ENCODE measurements at places on chromosomes 16 and 17.

DNA sequence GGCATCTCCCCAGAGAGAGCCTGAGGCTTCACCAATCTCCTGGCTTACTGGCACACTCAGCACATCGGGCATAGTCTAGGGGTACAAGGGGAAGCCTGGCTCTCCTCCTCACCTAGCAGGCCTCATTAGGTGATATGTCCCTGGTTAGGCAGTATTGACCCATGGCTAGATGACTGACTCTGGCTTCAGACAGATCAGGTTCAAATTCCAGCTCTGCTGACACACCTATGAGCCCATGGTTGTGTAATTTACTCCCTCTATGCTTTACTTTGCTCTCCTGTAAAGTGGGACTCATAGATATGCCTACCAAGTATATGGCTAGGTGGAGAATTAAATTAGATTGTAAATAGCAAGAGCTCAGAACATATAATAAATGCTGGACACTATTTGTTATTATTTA lies 157.3 kb upstream of the IRX3 start:
- no peak for DNase-seq

- peak; percentile 81 for DNase-seq
Measured at GRCh38 chr17:68777243-68777855, 176.2 kb upstream of the FAM20A start.

DNA sequence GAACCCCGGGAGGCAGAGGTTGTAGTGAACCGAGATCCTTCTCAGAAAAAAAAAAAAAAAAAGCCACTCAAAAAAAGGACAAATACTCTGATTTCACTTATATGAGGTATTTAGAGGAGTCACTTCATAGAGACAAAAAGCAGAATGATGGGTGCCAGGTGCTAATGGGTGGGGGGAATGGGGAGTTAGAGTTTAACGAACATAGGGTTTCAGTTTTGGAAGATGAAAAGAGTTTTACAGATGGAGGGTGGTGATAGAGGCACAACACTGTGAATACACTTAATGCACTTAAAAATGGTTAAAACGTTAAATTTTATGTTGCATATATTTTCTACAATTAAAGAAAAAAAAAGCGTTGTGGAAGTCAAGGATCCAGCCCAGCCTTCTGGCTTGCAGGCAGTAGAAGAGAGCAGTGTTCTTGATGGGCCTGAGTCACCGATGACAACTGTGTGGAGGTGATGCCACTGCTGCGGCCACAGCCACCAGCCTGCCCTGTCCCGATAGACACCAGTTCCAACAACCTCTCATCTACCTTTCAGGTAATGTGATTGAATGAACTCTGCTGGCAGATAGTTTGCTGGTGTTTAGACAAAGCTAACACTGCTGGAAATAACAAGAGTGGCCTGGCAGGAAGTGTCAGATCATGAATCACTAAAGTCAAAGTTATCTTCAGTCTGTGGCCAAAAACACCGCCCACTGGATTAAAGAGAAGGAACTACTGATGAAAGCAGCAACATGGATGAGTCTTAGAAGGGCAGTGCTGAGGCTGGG lies 49.9 kb upstream of the COX10 start:
- peak; percentile 60 for DNase-seq

- DNase-seq = no peak
Measured at GRCh38 chr16:28062261-28062846, 1.2 kb downstream of the GSG1L start.

GRCh38 chr16:23333034-23333579 lies 31.0 kb downstream of the SCNN1B start:
- no peak for DNase-seq

GRCh38 chr17:10060526-10060925 lies 137.9 kb downstream of the GAS7 start:
- no peak for DNase-seq

Measured in fibroblast of upper back skin (primary cell).